Globus pallidus (tissue), 1 donor: ENCODE measurements at places on chromosomes 6 and 20.

GRCh38 chr6:157534977-157535339 is 154.0 kb downstream of the ZDHHC14 start:
- DNase-seq = no peak

DNA sequence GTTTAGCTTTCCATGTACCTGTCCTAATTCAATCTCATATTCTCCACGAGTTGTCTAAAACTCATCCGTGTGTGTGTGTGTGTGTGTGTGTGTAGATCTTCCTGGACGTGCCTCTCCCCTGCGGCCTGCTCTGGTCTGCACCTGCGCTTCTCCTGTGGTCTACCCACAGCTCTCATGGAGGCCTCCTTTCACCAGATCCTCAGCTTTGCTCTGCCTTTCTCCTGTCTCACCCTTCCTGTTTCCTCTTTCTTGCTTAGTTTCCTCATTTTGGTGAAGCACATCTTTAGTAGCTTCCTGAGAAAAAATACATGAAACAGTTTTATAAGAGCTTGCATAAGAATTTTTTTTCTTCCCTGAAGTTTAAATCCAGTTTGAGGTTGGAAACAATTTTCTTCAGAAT is 18.1 kb downstream of the SLX4IP start:
- DNase-seq = no peak

GRCh38 chr20:45157962-45158361 is 16.7 kb upstream of the PI3 start:
- DNase-seq = peak; percentile 41

DNA sequence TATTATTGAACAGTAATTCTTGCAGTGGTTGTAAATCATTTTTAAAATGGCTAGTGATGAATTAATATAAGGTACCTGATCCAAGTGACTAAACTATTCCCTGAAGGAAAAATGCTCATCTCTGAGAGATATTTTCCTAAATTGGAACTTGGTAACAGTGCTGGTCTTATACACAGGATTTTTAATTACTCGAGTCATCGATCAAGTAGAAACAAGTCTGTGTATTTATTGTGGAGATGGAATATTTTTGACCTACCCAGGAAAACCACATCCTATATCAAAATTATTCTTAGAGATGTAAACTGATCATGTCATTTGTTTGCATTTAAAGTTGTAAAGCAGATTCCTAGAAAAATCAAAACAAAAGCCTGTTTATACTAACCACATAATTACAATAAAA is 166.9 kb downstream of the MOXD1 start:
- no peak for DNase-seq

DNA sequence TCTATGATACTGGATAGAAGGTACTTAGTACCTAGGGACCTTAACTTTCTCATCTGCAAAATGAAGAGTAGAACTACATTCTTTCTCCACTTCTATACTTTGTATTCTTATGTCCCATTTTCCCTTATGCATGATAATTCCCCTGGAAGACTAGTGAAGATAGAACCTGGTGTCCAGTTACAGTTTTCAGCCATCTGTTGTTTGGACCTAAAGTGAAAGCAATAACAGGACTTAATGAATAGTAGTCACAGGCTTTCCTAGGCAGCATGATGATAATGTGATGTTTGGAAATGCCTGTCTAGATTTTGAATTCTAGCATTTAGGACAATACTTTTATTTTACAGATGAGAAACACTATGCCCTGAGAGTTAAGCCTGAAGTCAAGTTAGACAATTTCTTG is 153.8 kb downstream of the RIMS1 start:
- DNase-seq = no peak

- DNase-seq = no peak
Measured at GRCh38 chr6:157767775-157768156, 55.3 kb upstream of the SNX9 start.

- peak; percentile 84 for DNase-seq
Measured at GRCh38 chr6:149863698-149864577, at the start of gene LRP11. LRP11 (minus strand) TSS chr6:149864359; CDS start chr6:149864020, 339 bp downstream.

DNA sequence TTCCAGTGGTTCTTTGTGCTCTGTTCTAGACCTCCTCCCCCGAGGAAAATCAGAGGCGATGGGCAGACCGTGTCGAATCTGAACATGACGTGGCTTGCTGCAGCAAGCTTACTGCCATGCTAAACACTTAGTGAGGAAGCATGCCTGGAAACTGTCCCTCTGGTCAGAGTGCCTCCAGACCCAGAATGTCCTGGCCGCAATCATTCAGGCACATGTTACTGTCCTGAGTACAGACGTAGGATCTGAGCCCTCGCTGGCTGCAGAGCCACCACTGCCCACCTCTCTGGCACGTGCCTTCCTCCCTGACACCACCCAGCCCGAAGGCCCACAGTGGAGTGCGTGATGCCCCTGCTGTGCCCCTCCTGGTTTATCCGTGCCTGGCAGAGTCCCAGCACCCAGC is 163.6 kb downstream of the SYNDIG1 start:
- DNase-seq = no peak

GRCh38 chr6:31764198-31764597 is 1.7 kb downstream of the SAPCD1 start:
- no peak for DNase-seq

DNA sequence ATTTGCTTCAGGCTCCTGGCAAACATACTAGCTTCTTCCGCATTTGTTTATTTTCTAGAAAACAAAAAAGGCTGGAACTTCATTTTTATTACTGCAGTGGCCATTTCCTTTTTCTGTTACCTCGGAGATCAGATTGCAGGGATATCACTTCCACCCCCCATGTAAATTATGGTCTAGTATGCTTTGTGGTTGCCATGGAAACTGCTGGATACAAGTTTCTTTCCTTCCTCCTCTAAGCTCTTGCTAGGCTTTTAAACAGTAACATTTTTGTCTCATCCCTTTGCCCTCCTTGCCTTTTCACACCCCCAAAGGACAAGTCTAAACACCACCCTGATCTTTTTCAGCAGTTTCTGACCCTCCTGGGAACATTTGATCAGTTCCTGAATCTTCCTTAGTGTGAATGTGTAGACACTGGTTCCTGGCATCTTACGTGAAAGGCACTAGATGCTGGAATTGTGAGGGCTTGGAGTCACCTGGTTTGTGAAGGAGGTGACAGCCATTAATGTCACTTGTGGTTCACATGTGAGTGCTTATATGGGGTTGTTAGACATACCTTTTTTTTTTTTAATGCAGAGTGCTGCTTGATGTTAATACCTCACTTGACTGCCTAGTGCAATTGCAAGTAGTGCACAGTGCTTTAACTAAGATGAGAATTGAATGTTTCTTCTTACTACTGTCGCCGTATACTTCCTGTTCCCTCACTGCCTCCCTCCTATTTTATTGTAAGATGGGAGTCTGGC is 181.6 kb downstream of the JARID2 start:
- no peak for DNase-seq

DNA sequence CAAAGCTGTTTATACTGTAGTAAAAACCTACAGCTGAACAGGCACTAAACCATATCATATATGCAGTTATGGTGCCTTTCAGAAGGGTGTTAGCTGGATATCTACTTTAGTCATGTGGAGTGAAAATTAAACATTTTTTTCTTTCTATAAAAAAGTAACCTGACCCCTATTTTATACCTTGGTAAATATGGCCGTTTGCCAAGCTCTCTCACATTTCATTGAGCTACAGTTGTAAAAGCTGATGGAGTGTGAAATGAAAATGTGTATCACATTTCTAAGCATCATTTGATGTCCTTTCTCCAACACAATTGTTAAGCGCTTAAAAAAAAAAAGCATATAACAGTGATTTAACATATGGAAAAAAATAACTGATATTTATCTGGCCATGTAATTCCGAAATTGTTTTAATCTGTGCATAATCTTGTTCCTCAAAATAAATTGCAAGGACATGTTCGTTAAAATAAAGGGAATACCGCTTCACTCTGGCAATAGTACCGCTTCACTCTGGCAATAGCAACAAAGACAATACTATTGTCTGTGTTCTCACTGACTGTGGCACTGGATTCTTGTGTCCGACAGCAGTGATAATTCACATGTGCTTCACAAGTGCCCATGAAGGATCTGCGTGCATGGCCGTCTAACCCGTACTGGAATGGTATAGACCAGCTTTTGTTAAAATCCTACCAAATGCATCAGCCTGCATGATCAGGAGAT is 391.8 kb upstream of the SOX4 start:
- peak; percentile 17 for DNase-seq

DNA sequence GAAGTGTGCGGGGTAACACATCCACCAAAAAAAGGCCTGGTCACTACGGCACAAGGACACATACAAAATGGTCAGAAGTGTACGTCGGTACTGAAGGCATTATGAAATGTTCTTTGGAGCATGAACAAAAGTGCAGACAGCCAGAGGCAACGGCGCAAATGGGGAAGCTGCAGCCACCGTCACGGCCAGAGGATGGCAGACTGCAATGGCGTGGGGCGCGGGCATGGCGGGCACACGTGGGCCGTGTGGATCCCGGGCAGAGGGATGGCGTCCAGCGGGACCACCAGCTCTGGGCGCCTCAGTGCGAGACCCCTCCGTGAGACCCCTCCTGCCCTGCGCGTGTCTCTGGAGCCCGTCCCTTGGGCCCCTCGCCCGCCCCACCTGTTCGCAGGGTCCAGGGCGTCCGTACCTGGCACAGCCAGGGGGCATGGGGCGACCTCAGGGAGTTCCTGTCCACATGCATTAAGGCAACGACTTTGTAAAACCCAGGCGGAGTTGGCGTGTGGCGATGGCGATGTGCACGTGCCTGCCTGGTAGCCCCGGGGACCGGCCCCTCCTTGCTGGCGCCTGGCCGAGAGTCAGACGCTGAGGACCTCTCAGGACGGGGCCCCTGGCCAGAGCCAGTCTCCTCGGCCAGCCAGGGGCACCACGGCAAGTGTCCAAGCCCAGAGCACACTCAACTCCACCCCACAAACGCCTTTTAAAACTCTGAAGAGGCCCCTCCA is 39.5 kb upstream of the CHRNA4 start:
- no peak for DNase-seq

GRCh38 chr6:126890055-126890454 is 228.4 kb upstream of the RSPO3 start:
- DNase-seq = no peak

DNA sequence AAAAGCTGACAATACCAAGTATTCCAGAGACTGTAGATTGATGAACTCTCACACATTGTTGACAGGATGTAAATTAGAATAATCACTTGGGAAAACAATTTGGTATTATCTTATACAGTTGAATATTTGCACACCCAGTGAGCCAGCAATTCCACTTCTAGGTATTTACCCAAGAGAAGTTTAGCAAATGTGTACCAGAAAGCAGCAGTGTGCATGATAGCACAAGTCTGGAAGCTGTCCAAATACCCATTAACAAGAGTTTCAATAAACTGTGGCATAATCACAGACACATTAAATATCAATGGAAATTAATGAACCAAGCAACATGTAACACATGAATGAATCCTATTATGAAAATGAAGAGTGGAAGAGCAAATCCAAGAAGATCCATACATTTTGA is 233.6 kb downstream of the TPBG start:
- no peak for DNase-seq

DNA sequence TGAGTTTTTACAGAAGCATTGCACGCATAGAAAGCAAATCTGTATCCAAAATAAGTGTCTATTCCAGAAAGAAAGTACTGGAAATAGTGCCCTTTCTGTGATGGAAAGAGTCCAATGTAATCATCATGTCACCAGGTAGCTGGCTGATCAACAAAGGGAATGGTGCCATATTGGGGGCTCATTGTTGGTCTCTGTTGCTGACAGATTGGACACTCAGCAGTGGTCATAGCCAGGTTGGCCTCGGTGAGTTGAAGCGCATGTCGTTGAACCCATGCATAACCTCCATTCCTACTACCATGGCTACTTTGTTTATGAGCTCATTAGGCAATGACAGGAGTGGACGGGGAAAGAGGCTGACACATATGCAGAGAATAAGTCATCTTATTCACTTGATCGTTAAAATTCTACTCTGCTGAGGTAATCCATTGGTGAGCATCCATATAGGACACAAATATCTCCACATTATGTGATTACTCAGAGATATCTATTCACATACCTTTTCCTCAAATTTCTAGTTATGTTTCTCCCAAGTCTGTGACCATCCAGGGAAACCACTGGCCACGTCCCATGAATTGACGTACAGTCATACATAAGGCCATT is 560.5 kb downstream of the HAO1 start:
- DNase-seq = no peak

DNA sequence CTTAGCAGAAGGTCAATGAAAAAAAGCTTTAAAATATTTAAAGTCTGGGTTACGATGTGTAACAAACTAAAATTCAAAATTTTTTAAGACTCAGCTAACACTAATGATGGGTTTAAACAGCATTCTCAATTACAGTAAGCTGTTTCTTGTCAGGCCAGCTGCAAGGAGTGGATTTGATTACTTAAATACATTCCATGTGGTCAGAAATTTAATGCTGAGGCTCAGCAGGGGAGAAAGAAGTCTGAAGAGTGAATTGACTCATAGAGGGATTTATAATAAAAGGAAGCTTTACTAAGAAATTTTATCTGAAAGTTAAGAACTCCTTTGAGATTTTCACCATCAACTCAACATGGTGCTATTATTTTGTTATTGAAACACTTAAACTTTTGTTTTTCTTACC is 398.6 kb downstream of the KHDRBS2 start:
- no peak for DNase-seq

GRCh38 chr20:46580613-46581205 is 30.3 kb upstream of the OCSTAMP start:
- no peak for DNase-seq

GRCh38 chr6:169960886-169961611 is 209.6 kb downstream of the ERMARD start:
- no peak for DNase-seq

- no peak for DNase-seq
Measured at GRCh38 chr6:72422171-72422570, 199.7 kb upstream of the KCNQ5 start.

DNA sequence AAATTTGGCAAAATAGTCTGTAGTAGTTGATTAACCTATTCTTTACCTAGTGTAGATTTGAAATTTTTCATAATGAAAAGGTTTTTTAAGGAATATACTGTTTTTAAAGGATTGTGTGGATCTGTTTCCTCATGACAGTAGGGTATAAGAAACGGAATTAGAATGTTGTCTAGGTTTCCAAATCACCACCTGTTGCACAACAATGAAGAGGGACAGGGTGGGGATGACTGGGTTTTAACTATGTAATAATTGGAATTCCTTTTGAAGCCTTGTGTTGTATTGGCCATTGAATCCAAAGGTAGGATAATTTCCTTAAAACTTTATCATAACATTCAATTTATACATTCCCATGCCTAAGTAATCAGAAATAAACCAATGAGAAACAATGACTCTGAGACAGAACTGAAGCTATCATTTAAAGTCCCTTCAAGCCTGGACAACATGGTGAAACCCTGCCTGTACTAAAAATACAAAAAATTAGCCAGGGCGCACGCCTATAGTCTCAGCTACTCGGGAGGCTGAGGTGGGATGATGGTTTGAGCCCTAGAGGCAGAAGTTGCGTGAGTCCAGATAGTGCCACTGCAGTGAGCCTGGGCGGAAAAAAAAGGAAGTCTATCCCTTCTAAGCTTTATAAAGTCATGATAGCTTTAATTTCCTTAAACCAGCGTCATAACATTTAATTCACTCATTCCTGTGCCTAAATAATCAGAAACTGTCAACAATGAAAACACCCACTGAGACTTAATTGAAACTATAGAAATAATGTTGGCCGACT is 18.3 kb upstream of the SLC17A5 start:
- no peak for DNase-seq

GRCh38 chr20:24909086-24909780 is 39.8 kb upstream of the CST7 start:
- no peak for DNase-seq

- DNase-seq = no peak
Measured at GRCh38 chr6:34146021-34146782, at the start of gene GRM4. GRM4 (minus strand) TSS chr6:34146087; CDS start chr6:34133496, 12,591 bp downstream.

- no peak for DNase-seq
Measured at GRCh38 chr20:10093087-10093591, 58.4 kb downstream of the ANKEF1 start.

- no peak for DNase-seq
Measured at GRCh38 chr20:21706261-21707195, 1.1 kb downstream of the PAX1 start.
